ENCODE measurements at places on chromosomes 11 and 22. TPM values are rescaled to one million over a fixed set of nuclear protein-coding genes. Genes with fewer than 3 reads are reported as not detected.

The MAJIN gene
- polyA plus RNA-seq: not detected

The C22orf42 gene
- polyA plus RNA-seq: not detected

The P2RX6 gene
- polyA plus RNA-seq: not detected

The FXYD2 gene
- 7.1 TPM for polyA plus RNA-seq

The CSNK2A3 gene
- polyA plus RNA-seq: 0.32 TPM

The KCNK4 gene
- polyA plus RNA-seq: not detected

The PHOX2A gene
- polyA plus RNA-seq: not detected

The DAGLA gene
- polyA plus RNA-seq: 0.52 TPM

The FIBIN gene
- not detected for polyA plus RNA-seq

The SERGEF gene
- 73.3 TPM for polyA plus RNA-seq

The ADM2 gene
- 0.07 TPM for polyA plus RNA-seq

The ZNF214 gene
- polyA plus RNA-seq: not detected

The RFPL1 gene
- not detected for polyA plus RNA-seq

The CENPM gene
- polyA plus RNA-seq: 19.2 TPM

The GTSE1 gene
- polyA plus RNA-seq: not detected

The KLHDC7B gene
- 4.3 TPM for polyA plus RNA-seq

Measured in CD4-positive, alpha-beta memory T cell (primary cell).